ENCODE measurements at places on chromosomes 12 and 14.

DNA sequence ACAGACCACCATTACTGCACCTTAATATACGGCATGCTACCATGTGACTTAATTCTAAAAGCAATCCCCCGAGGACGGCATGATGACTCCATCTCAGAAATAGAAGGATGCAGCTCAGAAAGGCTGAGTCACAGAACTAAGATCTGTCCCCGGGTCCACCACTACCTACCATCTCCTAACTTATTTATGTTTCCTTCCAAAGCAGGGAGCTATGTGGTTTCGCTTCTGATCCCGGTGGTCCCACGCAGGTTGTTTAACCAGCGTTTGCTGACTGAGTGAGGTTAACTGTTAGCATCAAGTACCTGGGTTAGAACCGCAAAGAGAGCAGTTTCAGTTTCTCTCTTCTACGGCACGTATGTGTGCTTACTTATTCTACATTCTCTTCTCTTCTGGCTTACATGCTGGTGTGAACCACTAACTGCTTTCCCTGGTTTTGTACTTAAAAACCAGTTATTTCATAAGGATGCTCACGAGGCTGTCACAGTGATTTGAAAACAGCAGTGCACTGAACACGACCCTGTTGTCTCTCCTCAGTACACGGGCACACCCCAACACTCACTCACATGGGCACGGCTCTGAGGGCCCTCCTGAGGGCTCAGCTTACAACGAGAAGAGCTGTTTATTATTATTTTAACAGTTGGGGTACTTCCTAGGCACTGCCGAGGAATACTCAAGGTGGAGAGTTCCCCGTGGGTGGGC, 66.7 kb downstream of the CCDC88C start:
- peak; percentile 75 for DNase-seq

DNA sequence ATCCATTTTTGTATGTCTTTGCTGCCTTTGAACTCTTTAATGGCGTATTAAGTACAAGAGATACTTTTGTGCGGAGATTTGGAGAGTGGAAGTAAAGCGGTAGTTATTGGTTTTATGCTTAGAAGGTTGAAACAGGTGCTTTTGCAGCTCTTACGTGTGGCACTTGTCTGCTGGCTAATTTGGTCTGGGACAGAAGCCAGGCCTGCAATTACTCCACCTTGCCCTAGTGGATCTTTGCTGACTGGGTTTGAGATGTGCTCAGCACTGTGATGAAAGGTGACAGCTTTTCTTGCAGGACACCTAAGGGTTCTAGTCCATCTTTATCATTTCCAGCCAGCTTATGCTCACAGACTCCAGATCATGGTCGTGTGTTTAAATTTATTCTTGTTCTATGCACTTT, 252.5 kb downstream of the RPL10L start:
- no peak for DNase-seq

GRCh38 chr12:28938581-28939235, 210.4 kb upstream of the FAR2 start:
- no peak for DNase-seq

DNA sequence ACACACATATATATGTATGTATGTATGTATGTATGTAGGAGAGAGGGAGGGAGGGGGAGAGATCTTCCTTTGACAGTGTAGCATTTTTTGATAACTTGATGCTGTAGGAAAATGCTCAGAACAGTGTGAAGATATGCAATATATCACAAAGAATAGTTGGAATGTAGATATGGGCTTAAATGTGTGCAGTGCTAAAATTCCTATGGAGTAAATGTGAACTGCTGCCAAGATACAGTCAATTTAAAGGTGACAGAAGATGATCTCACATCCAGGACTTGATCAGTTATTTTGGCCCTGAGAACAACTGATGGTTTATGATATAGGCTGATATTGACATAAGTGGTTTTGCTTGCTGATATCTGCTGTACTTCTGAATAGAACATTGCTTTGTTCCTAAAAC, 84.2 kb downstream of the DAAM1 start:
- no peak for DNase-seq

DNA sequence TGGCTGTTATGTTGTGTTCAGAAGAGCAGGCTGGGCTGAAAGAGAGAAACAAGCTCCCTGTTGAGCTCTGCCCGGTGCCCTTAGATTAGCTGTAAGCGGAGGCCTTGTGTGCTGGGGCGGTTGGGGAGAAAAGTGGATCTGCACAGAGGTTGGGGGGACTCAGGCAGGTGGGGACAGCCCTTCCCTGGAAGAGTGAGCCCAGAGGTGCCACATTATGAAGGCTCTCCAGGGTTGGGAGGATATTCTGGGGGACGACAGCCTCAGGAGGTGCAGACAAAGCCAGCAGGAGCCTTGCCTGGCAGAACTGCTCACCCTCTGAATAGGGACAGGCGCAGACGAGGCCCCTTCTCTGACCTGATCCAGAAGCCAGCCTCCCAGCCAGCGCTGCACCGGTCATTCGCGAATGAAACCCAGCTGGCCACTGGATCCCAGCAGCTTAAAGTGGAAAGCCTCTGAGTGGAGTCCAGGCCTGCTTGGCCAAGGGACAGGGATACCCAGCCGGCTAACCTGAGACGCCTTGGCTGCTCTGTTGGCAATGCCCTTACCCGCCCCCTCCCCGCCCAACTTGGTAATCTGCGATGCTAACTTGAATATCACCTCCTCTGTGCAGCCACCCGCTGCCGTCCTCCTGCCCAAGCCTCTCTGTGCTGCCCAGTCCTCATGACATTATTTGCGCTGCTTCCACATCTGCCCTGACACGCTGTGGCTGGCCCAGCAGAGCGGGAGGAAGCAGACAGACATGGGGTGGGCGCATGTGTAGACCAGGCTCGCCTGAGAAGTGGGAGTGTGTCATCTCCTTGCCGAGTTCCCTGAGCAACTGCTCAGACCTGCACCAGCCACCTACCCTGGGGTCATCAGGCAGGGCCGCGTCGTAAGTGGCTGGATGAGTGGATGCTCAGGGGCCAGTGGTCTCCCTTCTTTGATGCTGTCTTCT, 5.6 kb downstream of the HIP1R start:
- DNase-seq = no peak

DNA sequence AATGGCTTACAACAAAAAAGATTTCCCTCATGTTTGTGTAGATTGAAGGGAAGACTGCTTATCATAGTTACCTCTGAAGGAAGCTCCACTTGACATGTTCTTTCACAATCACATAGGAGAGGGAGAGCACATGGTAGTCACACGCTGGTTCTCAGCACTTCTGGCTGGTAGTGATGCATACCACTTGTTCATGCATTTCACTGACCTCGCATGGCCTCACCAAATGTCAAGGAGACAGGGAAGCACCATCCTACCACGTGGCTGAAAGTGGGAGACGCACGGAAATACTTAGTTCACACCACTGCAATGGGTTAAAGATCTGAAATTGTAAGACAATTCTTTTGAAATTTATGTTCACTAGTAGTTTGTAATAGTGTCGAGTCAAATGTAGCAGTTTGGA, 74.0 kb downstream of the PDE3A start:
- DNase-seq = no peak

DNA sequence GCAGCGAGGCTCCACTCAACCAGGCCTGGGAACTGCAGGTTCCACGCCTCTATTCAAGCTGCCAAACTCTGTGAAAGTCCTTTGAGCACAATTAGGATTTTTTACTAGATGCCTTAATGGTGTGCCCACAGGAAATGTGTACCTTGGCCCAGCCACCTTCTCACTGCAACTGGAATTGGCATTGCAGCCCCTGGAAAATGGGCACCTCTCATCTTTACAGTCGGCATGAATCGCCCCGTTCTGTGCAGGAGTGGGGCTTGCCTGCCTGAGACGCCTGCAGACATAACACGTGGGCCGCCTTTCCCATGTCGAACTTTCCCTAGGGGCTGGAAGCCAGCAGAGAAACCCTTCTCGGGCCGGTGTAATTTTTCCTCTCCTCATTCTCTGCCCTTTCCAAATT, 42.0 kb upstream of the ELK3 start:
- DNase-seq = no peak

DNA sequence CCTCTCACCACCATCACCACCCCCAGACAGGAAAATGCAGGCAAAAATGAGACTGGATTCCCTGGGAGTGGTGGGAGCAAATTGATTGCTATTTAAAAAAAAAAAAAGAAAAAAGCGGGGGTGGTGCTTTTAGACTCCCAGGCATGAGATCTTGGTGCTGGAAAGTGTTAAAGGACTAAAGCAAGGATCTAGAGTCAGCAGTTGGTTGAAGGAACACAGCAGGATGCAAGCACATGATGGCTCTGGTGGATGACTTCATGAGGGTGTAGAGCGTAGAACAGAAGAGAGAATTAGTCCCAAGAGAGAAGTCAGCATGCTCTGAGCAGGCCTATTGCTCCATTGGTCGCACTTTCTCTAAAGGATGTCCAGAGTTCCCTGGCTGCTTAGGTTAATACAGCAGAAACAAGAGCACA, 183.8 kb upstream of the HMGA2 start:
- DNase-seq = no peak

DNA sequence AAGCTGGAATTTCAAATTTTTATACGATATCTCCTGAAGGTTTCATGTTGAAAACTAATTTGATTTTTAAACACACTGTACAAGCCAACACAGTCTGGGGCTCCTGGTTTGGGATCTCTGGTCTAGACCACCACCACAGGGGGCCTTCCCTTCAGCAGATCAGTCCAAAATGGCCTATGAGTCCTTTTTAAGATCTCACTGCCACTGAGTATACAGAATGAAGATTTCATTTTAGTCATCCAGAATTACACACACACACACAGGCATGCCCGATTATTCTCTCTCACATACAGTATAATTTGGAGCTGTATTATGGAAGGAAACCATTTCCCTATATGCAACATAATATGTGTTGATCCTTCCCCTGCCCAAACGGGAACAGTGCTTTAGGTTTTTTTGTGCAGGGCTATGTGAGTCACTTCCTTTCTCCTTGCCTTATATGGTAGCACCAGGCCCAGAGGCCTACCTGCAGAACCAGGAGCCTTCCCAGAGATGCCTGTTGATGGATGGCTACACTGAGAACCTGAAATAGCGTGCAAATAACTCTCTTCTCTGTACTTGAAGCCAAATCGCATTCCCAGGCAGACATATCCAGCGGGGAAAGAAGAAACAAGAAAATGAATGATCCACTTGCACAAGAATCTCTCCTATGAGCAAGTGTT, 28.1 kb upstream of the WNK1 start:
- no peak for DNase-seq

DNA sequence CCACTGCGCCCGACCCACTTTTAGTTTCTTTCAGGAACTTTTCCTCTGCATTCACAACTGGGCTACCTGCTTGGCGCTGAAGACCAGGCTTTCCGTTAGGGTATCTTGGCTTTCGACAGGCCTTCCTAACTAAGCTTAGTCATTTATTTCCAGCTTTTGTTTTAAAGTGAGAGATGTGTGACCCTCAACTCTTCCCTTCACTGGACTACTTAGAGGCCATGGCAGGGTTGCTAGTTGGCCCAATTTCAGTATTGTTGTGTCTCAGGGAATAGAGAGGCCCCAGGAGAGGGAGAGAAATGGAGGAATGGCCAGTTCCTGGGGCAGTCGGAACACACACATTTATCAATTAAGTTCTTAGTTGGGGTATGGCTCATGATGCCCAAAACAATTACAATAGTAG, 10.4 kb downstream of the MTA1 start:
- no peak for DNase-seq

DNA sequence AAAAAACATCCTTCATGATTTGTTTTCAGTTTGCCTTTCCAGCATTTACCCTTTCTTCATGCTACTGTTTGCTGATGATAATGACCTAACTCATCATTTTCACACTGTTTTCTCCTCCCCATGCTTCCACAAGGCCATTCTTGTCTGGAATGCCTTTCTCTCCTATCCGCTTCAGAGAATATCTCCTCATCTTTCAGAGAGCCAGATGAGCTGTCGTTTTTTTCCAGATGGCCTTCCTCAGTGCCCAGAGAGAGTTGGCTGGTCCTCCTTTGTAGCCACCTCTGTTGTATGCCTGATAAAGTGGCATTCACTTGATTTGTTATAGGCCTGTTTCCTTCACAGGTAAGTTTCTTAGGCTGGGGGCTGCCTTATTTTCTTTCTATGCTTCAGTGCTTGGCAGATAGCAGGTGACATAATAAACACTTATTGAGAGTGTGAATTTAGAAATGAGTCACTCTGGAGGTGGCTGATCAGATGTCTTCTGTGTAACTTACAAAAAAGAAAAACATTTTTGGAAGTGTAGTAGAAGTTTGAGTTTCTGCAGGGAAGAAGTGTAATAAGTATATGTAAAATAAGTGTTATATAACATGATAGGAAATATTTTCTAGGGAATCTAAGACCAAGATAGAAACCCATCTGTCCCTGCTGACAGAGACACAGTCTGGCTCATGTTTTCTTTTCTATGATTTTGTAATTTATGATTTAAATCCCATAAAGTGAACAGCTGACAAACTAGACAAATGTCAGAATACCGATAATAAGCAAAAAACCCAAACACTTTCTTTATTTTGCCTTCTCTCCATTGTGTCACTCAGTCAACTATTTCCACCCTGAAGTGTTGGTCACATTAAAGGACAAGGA, 174.5 kb downstream of the DACT1 start:
- no peak for DNase-seq

DNA sequence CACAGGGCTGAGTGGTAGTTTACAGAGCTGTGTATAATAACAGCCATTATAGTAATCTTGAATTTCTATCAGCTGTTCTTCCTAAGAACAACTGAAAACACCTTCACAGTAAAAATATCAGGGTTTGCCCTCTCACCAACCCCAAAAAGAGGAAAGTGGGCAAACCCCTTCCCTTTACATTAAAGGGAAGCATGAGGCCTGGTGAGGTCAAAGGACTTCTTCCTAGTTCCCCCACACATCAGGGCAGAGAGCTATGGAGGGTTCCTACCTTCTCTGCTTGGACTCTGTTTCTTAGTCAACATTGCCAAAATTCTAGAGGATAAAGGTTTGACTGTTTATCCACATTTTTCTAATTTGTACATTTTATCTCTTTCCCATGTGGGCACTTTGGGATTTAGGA, 4.4 kb upstream of the RPAP3 start:
- DNase-seq = no peak

DNA sequence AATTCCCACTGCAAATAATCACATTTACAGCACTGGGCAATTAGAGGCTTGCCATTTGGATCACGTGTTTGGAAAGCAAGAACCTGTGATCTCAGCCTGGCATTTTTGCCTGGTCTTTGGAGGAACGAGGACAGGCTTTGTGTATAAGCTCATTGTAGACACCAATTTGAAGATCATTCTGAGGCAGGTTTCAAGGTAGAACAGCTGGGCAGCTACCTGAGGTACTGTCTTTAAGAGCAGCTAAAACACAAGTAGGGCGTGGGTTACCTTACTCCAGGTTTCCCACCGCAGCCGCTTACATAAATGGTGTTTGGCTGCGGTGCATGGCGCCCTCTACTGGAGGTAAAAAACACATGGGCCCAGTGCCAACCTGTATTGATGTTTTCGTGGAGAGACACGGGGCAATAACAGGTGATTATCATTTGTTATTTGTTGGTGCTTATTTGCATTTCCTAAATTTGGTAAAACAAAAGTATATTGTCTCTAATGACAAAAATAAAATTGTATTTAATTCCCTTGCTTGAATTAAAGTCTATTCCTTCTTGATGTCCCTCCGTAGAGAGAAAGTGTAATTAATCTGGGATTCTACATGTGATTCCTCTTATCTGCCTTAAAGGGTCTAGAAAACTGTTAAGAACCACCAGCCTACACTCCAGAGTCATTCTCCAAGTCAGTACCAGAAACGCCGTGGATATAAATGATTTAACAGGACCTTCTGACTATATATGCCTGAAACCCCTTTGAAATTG, 69.7 kb downstream of the SVOP start:
- peak; percentile 73 for DNase-seq

Measured in activated T-cell treated with anti-CD3 and anti-CD28 coated beads, Interleukin-2, amount 50 U/mL, for 24 hours (primary cell).